ENCODE measurements at places on chromosomes 5 and 9.
A peak's percentile ranks its signal among the peaks of the same experiment; 100 is the strongest.

- DNase-seq, result no peak
Measured at GRCh38 chr5:142840575-142840974, 70.4 kb downstream of the ARHGAP26 start.

- no peak for DNase-seq
Measured at GRCh38 chr9:89256642-89257041, 54.4 kb upstream of the CKS2 start.

GRCh38 chr9:35729700-35730485 lies 2.1 kb downstream of the TLN1 start:
- no peak for DNase-seq

DNA sequence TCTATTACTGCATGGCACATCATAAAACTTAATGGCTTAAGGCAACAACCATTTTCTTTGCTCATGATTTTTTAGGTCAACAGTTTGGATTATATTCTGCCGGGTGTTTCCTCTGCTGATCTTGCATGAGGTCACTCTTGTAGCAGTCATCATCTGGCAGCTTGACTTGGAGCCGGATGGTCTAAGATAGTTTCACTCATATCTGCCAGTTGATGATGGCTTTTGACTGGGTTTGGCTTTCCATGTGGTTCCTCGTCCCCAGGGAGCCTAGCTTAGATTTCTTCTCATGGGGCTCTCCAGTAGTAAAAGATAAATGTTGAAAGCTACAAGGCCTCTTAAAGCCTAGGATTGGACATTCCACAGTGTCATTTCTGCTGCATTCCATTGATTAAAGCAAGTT lies 27.4 kb downstream of the LNPEP start:
- DNase-seq, result peak; percentile 70

- no peak for DNase-seq
Measured at GRCh38 chr9:133440874-133441273, 18.7 kb downstream of the ADAMTS13 start.

DNA sequence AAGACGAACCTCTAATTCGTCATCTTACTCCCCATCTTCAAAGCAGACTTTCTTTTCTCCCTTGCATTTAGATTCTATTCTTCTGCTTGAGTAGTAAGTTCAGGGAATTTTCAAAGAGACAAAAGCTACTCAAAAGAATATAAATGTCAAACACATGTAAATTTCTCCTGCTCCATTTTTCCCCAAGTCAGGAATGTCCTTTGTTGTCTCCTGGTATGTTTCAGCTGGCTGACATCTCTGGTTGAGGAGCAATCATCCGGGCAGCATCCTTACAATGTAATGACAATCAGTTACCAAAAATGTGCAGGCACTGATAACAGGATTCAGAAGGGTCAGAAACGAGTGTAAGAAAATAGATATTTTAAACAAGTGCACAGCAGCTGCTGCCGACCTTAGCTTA lies 47.6 kb upstream of the PPP1R2B start:
- no peak for DNase-seq

- DNase-seq, result no peak
Measured at GRCh38 chr9:86122311-86122710, 23.0 kb upstream of the GOLM1 start.

DNA sequence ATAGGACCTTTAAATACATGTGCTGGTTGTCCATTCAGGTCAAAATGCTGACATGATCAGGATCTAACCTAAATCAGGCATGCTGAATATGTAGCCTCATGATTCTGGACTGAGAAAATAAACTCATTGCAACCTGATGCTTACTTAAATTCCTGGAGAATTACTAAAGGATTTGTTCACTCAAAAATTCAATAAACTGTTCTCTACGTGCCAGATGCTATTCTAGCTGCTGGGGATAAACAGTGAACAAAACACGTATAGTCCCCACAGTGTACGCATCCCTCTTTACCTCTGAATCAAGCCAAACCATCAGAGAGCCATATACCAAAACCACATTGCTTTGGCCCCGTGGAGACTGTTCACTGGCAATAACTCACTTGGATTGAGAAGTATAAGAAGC lies 6.1 kb downstream of the SCAI start:
- DNase-seq, result peak; percentile 8

GRCh38 chr9:38680837-38681445 lies 39.0 kb downstream of the FAM240B start:
- DNase-seq, result no peak

DNA sequence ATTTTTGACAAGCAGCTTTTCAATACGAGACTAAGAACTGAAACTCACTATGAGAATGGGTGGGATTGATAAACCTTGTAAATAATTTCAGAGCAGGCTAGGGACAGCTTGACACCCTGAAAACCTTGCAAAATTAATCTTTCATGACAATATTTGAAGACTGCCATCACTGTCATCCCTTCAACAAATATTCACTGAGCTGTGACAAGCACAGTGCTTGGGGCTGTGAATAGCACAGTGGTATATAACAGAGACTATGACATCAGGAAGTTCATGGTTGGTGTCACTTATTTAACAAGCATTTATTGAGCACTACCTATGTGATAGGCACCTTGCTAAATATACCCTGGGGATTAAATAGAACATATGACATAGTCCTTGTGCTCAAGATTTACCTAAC lies 741.0 kb upstream of the RIOK2 start:
- no peak for DNase-seq

DNA sequence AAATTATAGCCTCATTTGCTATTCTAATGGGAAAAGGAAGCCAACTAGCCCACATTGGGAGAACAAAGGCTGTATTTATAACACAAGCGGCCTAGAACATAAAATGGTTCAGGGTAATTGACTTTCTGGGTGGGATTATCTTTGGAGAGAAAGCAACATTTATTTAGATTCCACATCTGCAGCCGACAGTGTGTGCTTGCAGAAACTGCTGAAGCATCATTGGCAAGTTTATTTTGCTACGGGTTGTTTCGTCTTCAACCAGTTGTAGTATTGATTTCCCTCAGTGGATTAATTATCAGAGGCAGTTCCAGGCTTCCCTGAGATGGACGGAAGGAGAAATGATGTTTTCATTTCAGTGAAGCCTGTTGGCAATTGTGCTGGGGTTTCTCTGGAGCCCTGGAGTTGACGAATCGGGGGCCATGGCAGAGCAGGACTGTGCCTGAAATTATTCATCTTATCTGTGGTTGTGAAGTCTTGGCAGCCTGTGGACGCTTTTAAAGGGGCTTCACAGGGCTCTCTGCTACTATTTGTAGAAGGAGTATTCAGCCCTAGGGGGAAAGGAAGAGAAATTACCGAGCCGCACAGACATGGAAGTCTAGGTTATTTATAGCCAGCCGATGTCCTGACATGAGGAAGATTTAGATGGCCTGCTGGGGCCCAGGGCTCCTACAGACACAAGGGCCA lies 290.6 kb upstream of the IRX4 start:
- peak; percentile 23 for DNase-seq

- DNase-seq, result no peak
Measured at GRCh38 chr9:89719202-89719601, 114.4 kb downstream of the GADD45G start.

GRCh38 chr5:56693220-56693579 lies 122.1 kb upstream of the MAP3K1 start:
- DNase-seq, result no peak

DNA sequence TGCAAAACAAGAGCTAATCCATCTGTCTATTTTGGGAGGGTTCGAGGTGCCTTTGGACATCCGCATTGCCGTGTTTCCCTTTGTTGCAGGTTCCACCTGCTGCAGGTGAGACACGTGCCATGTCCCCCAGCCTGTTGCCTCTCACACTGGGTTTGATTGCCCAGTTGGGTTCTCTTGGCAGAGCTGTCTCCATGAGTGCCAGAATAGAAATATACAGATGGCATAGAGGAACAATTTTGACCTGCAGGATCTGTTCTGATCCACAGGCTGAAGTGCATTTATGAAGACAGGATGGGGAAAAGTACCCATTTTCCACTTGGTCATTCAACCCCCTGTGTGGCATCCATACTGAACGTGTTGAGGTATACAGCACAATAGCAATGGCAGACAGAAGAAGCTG lies 178.1 kb downstream of the SGCD start:
- DNase-seq, result no peak

GRCh38 chr5:36365896-36366295 lies 64.2 kb upstream of the RANBP3L start:
- DNase-seq, result no peak

- DNase-seq, result no peak
Measured at GRCh38 chr5:80600943-80601693, 31.0 kb upstream of the ANKRD34B start.

DNA sequence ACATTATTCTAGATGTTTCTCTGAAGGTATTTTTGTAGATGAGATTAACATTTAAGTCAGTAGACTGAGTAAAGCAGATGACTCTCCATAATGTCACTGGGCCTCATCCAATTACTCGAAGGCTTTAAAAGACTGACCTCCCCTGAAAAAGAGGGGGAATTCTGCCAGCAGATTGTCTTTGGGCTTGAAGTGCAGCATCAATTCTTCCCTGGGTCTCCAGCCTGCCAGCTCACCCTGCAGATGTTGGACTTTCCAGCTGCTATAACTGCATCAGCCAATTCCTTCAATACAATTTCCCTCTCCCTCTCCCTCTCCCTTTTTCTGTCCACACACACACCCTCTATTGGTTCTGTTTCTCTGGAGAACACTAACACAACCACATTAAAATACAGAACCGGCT lies 472.8 kb downstream of the SPOCK1 start:
- DNase-seq, result no peak

DNA sequence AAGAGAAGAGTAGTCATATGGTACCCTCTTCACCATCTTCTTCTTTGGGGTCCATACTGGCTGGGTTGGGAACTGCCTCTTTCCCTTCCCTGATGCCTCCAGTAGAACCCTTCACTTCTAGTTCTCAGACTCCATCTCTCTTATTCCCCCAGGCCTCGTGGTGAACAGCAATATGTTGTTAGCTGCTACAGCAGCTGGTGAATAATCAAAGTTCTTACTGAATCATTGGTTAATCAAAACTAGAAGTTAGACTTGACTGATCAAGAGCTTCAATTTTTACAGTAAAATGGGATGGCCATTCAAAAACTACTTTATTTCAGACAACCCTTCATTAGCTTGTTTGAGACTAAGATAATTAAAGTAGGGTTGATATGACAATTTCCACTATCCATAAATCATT lies 190.9 kb upstream of the GNA14 start:
- no peak for DNase-seq

GRCh38 chr9:10146517-10147331 lies 466.1 kb downstream of the PTPRD start:
- no peak for DNase-seq

- no peak for DNase-seq
Measured at GRCh38 chr9:114697951-114698351, 16.0 kb upstream of the TEX48 start.

DNA sequence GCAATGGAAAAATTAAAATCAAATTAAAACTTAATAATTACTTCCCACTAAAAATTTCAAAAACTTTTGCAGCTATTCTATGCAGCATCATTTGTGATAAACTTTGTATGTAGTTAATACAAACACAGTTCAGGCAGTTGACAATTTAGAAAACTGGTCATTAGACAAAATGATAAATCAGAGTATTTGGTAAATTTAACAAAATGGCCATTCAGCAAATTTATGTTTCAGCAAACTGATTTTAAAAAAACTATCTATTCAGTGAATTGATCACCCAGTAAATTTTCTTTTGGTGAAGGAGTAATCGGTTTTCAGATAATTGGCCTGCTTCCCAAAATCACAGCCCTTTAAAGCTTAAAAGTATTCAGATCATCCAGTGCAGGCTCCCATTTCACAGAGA lies 116.3 kb downstream of the RFX3 start:
- no peak for DNase-seq

DNA sequence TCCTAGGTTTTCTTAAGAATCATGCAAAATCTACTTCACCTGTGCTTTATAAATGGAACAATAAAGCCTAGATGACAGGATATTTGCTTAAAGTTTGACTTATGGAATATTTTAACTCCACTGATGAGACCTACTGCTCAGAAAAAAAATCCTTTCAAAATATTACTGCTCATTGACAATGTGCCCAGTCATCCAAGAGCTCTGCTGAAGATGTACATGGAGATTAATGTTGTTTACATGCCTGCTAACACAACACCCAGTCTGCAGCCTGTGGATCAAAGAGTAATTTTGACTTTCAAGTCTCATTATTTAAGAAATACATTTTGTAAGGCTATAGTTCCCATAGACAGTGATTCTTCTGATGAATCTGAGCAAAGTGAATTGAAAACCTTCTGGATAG lies 889.6 kb downstream of the CDH18 start:
- DNase-seq, result no peak

DNA sequence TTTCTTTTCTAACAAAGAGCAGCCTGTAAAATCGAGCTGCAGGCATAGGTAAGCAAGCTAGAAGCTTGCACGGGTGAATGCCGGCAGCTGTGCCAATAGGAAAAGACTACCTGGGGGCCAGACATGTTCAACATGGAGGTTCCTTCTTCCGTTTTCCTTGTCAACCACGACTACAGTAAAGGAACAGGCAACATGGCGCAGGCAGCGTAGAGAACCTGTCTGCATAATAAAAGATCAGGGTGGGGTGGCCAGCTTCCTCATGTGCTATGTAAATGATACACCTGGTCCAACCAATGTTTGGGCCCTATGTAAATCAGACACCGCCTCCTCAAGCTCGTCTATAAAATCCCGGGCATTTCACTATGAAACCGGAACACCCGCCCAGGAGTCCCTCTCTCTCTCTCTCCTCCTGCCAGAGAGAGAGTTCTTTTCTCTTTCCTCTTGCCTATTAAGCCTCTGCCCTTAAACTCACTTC lies 103.8 kb upstream of the LIFR start:
- no peak for DNase-seq

DNA sequence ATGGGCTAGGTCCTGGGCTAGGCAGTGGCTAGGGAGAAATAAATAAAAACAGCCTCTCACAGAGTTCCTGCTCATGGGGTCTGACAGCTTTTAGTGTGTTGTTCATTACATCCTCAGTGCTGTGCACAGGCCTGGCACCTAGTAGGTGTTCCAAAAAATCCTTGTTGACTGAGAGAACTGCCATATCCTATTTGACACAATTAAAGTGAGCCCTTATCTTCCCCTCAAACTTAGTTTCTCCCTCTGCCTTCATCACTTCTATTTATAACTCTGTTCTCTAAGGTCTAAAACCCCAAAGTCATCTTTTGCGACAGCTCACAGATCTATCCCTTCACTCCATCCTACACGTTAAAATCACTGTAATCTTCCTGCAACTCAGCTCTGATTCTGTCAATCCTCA lies 549.1 kb upstream of the DAP start:
- no peak for DNase-seq

DNA sequence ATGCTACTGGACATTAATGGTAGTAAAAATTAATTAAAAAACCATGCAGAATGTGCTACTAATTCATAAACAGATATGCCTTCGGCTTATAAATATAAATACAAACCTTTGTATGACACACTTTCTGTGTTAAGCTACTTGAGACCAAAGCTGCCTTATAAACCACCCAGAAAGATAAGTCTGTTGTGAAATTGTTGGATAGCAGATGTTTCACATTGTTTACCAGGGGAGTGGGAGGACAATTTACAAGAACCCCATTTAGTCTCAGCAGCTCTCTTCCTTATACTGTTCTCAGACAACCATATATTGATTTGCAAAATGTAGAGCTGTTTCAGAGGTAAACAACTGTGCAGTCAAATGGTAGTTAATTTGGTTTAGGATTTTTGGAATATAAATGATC lies 524.4 kb downstream of the PRR16 start:
- no peak for DNase-seq
